ENCODE measurements at places on chromosomes 11 and 22.

- no peak for DNase-seq
These were observed 81.8 kb upstream of the NTM start for GRCh38 chr11:131288521-131289091.

DNA sequence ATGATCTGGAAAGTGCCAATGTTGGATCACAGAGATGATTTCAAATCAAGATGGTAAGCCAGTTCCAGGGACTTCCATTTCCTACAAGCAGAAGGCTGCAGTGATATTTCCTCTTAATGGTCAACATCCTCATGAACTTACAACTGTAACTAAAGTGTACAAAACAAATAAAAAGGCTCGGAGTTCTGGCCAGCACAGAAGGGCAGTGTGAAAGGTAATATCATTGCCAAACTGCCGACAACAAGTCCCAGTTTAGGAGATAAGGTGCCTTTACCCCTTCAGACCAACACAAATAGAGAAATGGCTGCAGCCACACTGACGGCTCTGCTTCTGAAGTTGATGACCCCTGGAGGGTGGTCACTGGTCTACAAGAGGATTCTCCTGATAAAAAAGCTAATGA lies 91.1 kb downstream of the ETS1 start:
- no peak for DNase-seq

DNA sequence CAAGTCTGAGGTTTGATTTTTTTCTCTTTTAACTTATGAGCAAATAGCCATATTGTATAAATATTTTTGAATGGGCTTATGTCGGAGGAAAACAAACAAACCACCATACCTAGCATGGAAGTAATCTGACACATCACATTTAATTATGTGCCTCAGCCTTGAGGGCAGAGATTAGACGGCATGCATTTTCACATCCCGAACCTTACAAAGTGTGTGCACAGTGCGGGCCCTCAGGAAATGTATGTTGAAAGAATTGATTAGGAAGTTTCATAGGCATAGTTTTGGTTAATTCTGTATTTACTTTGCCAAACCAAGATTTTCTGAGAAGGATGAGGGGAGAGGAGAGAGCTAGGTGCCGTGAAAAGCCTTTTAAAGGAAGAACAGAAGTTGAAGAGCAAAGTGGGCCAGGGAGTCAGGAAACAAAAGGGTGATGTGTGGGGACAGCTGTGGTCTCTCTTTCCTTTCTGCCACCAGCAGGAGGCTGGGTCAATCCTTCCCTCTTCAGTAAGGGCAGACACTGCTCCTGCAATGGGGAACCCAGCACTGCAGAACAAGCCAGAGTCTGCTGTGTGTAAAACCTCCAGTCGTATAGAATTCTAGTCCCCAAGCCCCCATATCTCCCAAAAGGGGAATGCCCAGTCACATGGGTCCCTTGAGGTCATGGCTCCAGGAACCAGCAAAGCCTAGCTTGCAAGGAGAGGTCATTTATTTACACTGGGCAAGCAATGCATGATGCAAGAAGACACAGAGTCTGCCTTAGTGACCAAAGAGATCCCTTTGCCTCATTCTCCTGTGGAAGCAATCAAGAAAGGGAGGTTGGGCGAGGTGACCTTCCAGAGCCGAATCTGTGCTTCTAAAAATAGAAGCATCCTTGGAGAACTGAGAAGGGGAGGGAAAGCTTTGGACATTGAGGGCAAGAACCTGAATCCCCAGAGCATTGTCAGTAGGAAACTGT lies 71.1 kb upstream of the OLFML1 start:
- no peak for DNase-seq

- DNase-seq: no peak
These were observed 7.1 kb upstream of the CD44 start for GRCh38 chr11:35131886-35132285.

DNA sequence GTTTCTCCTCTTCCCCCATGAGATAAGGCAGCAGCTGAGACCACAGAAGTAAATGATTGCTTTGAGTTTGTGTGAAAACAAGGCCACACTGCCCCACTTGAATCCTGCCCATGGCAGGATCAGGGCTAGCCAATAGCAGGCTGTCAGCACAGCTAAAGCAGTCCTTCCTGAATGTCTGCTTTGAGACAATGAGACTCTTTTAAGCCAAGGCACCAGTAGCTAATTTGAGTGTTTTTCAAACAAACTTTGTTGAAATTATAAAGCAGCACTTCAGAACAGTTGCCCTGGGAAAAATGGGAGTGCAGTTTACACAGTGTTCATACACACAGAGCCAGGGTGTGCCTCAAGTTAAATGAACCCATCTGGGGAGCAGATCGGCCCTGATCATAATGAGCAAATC lies 103.5 kb upstream of the OR5AK2 start:
- DNase-seq: no peak

DNA sequence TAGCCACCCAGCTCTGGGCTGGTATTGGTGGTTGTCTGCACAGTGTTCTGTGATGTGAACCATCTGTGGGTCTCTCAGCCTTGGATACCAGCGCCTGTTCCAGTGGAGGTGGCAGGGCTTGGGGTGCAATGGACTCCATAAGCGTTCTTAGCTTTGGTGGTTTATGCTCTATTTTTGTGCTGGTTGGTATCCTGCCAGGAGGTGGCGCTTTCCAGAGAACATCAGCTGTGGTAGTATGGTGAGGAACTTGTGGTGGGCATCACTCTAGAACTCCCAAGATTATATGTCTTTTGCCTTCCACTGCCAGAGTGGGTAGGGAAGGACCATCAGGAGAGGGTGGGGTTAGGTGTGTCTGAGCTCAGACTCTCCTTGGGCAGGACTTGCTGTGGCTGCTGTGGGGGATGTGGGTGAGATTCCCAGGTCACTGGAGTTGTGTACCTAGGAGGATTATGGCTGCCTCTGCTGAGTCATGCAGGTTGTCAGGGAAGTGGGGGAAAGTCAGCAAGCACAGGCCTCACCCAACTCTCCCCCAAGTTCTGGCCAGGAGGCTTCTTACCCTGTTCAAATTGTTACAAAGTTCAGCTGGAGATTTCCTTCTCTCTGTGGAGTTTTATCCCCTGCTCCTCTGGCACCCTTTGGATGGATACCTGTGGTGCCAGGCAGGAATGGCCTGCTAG lies 47.2 kb downstream of the MRGPRX2 start:
- no peak for DNase-seq

- no peak for DNase-seq
These were observed 2.9 kb downstream of the PGR start for GRCh38 chr11:101126551-101127196.

GRCh38 chr11:22890227-22890626 lies 30.0 kb upstream of the CCDC179 start:
- no peak for DNase-seq

DNA sequence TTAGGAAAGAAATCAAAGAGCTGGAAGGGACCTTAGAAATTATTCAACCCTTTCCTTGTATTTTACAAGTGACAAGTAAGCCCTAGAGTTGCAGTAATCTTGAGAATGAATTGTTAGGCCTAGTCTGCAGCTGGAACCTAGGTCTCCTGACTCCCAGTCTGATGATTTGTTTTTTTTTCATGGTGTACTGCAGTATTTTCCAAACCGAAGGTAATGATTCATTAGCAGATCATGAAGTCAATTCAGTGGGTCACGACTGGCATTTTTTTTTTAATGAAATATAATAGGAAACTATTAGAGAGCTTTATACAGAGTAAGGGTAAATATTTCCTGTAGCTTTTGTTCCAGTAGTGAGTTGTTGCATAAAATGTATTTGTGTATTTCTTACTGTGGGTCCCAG lies 42.8 kb downstream of the EXT2 start:
- DNase-seq: no peak

DNA sequence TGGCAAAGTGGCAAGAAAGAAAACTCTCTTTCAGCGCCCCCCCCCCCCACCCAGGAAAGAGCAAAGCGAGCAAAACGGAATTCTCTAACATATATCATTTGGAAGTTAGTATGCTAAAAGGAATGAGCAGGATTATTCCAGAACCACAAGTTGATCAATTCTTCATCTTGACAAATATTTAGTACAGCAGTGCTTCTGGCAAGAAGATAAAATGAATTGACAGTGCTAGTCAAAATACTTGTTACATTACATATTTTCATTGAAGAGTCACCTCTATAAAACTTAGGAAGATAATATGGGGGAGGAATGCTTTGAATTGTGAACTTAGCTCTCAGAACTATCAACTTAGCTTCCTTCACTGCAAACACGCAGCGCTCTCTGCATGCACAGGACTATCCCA lies 377.4 kb downstream of the DYNC2H1 start:
- no peak for DNase-seq

DNA sequence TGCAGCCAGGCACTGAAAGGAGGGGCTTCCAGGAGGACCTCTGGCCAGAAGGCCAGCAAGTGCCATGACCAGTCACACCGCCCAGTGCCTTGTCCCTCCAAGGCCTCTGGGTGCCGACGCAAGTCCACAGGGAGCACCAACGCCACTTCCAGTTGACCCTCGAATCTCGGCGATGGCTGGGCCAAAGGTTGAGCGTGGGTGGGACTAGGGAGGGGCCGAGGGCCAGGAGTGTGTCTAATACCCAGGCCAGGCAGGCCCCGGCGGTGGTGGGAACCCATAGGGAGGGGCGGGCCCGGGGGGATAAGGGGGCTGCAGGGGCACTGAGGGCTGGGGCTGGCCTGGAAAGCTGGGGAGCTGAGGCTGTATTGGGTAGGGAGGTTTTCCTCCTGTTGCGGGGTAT lies 29.3 kb downstream of the CD5 start:
- DNase-seq: no peak

- DNase-seq: no peak
These were observed 83.2 kb upstream of the CLDN5 start for GRCh38 chr22:19607192-19608002.

DNA sequence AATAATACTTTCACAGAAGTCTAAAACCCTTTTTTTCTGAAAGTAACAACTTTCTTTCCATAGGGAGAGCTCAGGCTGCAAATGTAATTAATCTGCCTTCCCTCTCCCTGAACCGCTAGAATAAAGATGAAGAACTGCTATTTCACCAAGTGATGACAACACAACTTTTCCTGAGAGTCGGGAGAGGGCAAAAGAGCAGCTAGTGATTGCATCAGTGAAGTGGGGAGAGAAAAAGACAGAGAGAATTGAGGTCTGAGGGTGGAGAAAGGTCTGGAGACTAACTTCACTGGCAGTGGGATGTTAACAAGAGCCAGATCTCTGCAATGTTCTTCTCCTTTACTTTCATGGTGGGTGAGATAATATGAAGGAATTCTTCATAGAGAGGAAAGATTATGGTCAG lies 10.9 kb upstream of the MPEG1 start:
- no peak for DNase-seq
